Muscle of arm (tissue), 14 donors: ENCODE measurements at places on chromosomes 12 and 14. TPM values are rescaled to one million over a fixed set of nuclear protein-coding genes. Genes with fewer than 3 reads are reported as not detected.

MYBPC1 gene
- 4,116 TPM for polyA plus RNA-seq

DNA sequence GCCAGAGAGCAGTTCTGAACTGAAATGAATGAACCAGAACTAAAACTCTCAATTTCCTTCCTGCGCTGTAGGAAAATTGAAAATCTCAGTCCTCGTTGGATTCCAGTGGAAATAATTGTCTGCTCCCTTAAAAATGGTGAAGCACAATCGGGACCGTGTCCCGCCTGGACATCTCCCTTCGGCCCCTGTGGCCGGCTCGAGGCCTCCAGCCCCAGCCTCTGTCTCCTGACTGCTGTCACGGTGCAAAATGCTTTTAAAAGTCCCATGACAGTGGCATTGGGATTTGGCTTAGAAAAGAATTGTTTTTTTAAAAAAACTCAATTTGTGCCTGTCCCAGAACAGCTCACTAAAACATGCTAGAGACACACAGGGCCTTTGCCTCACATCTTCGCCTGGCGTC lies 142.5 kb downstream of the ZNF664 start:
- DNase-seq: no peak

GPR137C gene
- 6.1 TPM for polyA plus RNA-seq

GRCh38 chr14:64549016-64549415 lies 745 bp upstream of the PPP1R36 start:
- DNase-seq: no peak

CRIP1 gene
- 43.6 TPM for polyA plus RNA-seq

GRCh38 chr12:129550353-129550752 lies 353.5 kb downstream of the TMEM132D start:
- no peak for DNase-seq
